ENCODE measurements at places on chromosomes 13 and 19. TPM values are rescaled to one million over a fixed set of nuclear protein-coding genes. Genes with fewer than 3 reads are reported as not detected.

The TUBB4A gene
- total RNA-seq, result not detected

The NPAS1 gene
- 0.78 TPM for total RNA-seq

The ZNF470 gene
- 7.7 TPM for total RNA-seq

The MYDGF gene
- total RNA-seq, result 176 TPM

The KLK2 gene
- not detected for total RNA-seq

The NOVA2 gene
- total RNA-seq, result under 0.01 TPM

Data from articular chondrocyte of knee joint (primary cell).